ENCODE measurements at places on chromosomes 7 and 10.

GRCh38 chr7:31121601-31122000, 69.5 kb downstream of the ADCYAP1R1 start:
- DNase-seq = no peak

DNA sequence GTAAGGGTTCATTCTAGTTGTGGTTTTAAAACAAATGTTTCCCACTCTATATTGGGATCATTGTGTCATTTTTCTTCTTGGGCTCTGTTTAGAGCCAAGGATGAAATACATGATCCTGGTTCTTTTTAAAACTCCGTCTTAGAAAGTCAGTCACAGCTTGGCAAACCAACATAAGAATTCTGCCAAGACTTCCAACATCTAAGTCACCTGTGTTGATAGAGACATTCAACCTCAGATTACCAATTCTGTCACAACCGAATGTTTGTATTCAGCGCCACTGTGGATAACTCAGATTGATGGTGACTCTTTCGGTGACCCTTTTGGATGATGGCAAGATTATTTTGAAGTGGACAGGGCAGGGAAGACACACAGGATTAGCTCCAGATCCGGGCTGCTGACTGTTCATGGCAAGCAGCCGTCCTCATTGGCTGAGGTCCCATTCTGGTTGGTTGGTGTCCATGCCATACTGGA, 255.4 kb downstream of the ARHGAP21 start:
- DNase-seq = no peak

GRCh38 chr10:61016630-61017029, 72.6 kb upstream of the RHOBTB1 start:
- DNase-seq = no peak

DNA sequence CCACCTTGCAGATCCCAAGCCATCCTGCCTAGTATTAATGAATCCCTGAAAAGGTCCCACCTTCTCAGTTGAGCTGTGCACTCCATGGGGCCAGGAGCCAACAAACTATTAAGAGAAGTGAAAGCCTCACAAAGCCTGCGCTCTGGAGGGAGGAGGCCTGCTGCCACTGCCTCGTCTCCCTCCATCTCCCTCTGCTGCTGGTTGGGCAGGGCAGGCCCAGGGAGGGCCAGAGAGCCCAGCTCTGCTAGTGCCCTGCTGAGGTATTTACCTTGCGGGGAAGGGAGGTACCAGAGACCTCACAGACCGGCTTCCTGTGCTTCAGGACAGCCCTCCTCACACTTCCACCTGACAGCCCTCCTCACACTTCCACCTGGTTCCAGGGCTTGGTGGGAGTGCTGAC, 171.5 kb downstream of the SH3PXD2A start:
- DNase-seq = no peak

Data from CMK (cell line).